ENCODE measurements at places on chromosomes 2 and 18. TPM values are rescaled to one million over a fixed set of nuclear protein-coding genes. Genes with fewer than 3 reads are reported as not detected.

Gene SERPINB11
- total RNA-seq = not detected

- no peak overlapping the region for H3K27ac ChIP-seq
- no peaks in the 10 kb centered on the region for H3K36me3 ChIP-seq
- DNase-seq = no peak
- peak overlapping the region; percentile 46 for H3K4me3 ChIP-seq
Observed at GRCh38 chr2:204145791-204146190, 209.2 kb downstream of the ICOS start.

DNA sequence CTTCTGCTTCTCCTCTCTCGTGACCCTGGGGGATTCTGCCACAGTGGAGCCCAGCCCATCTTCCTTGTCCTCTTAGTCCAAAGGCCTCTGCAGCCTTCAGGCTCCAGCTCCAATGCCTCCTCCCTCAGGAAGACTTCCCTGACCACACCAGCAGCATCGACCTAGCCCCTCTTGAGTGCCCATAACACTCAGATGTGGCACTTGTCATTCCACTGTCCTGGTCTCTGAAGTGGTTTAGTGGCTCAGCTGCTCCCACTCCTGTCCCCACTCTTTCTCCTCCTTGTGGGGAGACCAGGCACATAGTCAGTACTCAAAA, 97.5 kb downstream of the STPG4 start:
- H3K4me3 ChIP-seq = no peak overlapping the region
- H3K4me1 ChIP-seq = peaks cover 23% of the 10 kb centered on the region
- DNase-seq = no peak
- no peaks in the 10 kb centered on the region for H3K36me3 ChIP-seq

- H3K36me3 ChIP-seq = no peaks in the 10 kb centered on the region
- H3K4me1 ChIP-seq = no peaks in the 10 kb centered on the region
- DNase-seq = no peak
- H3K27ac ChIP-seq = no peak overlapping the region
- H3K4me3 ChIP-seq = no peak overlapping the region
Observed at GRCh38 chr2:7292154-7292691, 375.0 kb downstream of the RNF144A start.

DNA sequence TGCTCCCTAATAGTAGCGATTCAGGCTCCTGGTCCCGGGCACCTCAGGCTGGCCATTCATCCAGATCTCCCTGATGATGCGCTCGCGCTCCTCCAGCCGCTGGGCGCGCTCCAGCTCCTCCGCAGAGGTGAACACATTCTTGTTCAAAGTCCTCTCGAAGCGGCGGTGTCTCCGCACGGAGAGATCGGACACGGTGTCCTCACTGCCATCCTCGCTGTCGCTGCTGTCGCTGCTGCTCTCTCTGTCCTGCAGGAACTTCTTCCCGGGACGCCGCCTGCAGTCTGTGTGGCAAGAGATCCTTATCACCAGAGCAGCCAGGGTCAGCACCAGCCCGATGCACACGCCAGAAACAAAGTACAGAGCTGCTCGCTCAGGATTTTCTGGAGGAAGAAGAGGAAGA, 67.5 kb downstream of the EVA1A start:
- peaks cover 15% of the 10 kb centered on the region for H3K36me3 ChIP-seq
- H3K4me1 ChIP-seq = peaks cover 38% of the 10 kb centered on the region
- no peak overlapping the region for H3K27ac ChIP-seq
- DNase-seq = peak; percentile 72
- H3K4me3 ChIP-seq = no peak overlapping the region

GRCh38 chr18:79788734-79789085, 9.0 kb upstream of the KCNG2 start:
- H3K27ac ChIP-seq = no peak overlapping the region
- H3K36me3 ChIP-seq = no peaks in the 10 kb centered on the region
- no peaks in the 10 kb centered on the region for H3K27me3 ChIP-seq

Gene GKN1
- total RNA-seq = not detected

Gene IL36A
- total RNA-seq = not detected

- no peaks in the 10 kb centered on the region for H3K27me3 ChIP-seq
- H3K4me3 ChIP-seq = no peak overlapping the region
- no peaks in the 10 kb centered on the region for H3K36me3 ChIP-seq
Observed at GRCh38 chr2:217523286-217523685, 479.5 kb downstream of the TNS1 start.

- no peak overlapping the region for H3K4me3 ChIP-seq
- H3K27ac ChIP-seq = no peak overlapping the region
- H3K4me1 ChIP-seq = no peaks in the 10 kb centered on the region
- no peak for DNase-seq
- H3K36me3 ChIP-seq = no peaks in the 10 kb centered on the region
Observed at GRCh38 chr2:24832931-24833701, 39.9 kb downstream of the CENPO start.

GRCh38 chr2:219661197-219661954, 33.9 kb downstream of the SLC4A3 start:
- no peaks in the 10 kb centered on the region for H3K4me1 ChIP-seq
- DNase-seq = no peak
- no peak overlapping the region for H3K4me3 ChIP-seq
- no peaks in the 10 kb centered on the region for H3K27me3 ChIP-seq
- H3K27ac ChIP-seq = no peak overlapping the region
- no peaks in the 10 kb centered on the region for H3K36me3 ChIP-seq

GRCh38 chr2:18924886-18925285, 335.5 kb upstream of the NT5C1B start:
- H3K4me1 ChIP-seq = peaks cover 10% of the 10 kb centered on the region
- H3K27me3 ChIP-seq = no peaks in the 10 kb centered on the region
- no peak overlapping the region for H3K4me3 ChIP-seq
- no peaks in the 10 kb centered on the region for H3K36me3 ChIP-seq

GRCh38 chr2:46323730-46324129, 26.5 kb downstream of the EPAS1 start:
- DNase-seq = no peak
- H3K27me3 ChIP-seq = no peaks in the 10 kb centered on the region
- H3K4me3 ChIP-seq = no peak overlapping the region
- no peak overlapping the region for H3K27ac ChIP-seq
- H3K4me1 ChIP-seq = no peaks in the 10 kb centered on the region

GRCh38 chr2:19764998-19765397, 136.8 kb downstream of the TTC32 start:
- no peaks in the 10 kb centered on the region for H3K27me3 ChIP-seq
- no peak overlapping the region for H3K4me3 ChIP-seq
- H3K27ac ChIP-seq = no peak overlapping the region
- no peaks in the 10 kb centered on the region for H3K36me3 ChIP-seq
- no peaks in the 10 kb centered on the region for H3K4me1 ChIP-seq
- DNase-seq = no peak

Gene CRACDL
- 0.12 TPM for total RNA-seq
